NCI-H1105 treated with DMSO at 0.1 percent for 48 hours (cell line): ENCODE measurements at places on chromosomes 3 and 15.

DNA sequence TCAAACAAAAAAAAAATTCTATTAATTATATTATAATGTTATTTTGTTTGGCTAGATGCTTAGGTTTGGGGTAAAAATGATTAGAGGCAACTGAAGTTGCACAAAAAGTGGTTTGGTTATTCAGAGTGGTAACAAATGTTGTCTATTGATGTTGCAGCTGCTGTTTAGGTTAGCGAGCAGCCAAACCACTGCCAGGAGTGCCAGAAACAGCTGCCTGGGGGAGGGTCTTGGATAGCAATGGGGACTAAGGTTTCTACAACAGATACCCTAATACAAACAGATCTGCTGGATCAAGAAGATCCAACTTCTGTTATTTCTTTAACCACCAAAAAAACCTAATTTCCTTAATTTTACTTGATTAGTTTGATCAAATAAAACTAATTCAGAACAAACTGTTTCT is 26.6 kb downstream of the BTLA start:
- DNase-seq = no peak

DNA sequence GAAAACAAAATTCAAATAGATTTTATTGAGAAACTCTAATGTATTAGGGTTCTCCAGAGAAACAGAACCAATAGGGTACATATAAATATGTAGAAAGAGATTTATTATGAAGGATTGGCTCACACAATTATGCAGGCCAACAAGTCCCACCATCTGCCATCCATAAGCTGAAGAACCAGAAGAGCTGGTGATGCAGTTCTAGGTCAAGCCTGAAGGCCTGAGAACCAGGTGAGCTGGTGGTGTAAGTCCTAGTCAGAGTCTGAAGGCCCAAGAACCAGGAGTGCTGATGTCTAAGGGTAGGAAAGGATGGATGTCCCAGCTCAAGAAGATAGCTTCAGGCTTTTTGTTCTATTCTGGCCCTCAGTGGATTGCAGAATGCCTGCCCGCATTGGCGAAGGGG is 2.6 kb upstream of the NFKBIZ start:
- DNase-seq = no peak

DNA sequence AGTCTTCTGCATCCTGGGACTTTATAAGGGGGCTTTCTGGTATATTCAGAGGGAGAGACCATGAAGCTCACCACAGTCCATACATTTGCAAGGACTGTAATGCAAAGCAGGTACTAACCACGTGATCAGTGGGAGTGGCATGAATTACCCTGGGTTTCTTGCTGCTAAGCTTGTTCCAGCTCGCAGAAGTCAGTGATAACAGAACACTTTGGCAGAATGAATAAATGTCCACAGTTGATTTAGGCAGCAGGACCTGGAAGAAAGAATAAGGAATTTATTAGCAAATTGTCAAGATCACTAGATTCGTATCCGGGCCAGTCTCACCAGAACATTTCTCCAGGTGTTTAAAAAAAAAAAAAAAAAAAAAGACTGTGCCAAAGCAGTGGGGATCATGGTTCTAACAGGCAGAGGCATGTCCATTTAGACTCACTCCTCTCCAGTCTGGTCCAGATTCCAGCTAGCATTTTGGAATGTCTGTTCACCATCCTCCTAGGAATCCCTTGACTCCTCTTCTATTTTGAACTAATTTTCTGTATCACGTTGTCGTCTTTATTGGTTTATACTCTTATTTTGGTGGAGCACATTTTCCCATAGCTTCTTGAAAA is 24.5 kb downstream of the HHLA2 start:
- no peak for DNase-seq

- DNase-seq = no peak
These were observed 24.2 kb downstream of the LOXL1 start for GRCh38 chr15:73950479-73950830.

GRCh38 chr3:71784914-71785531 is at the start of gene PROK2:
Gene PROK2, minus strand, starts transcription at chr3:71785148. Its CDS starts 96 bp downstream, at chr3:71785052.
- no peak for DNase-seq

DNA sequence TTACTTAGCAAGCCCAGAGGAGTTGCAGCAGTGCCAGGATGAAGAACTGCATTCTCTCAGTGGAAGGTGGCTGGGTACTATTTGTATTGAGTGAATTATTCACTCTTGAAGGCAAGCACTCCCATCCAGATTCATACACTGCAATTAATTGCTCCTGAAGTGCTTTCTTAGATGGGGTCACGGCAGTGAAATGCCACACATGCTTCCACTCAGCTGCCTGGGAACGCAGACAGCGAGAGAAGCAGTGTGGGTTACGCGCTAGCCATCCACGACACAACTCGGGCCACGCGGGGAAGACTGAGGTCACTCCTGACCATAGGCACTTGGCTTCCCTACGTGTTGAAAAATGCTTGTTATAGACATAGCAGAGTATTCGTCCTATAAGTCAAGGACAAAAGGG is 30.8 kb upstream of the LMCD1 start:
- DNase-seq = no peak

- DNase-seq = no peak
These were observed 10.8 kb downstream of the PLXND1 start for GRCh38 chr3:129595544-129596193.

DNA sequence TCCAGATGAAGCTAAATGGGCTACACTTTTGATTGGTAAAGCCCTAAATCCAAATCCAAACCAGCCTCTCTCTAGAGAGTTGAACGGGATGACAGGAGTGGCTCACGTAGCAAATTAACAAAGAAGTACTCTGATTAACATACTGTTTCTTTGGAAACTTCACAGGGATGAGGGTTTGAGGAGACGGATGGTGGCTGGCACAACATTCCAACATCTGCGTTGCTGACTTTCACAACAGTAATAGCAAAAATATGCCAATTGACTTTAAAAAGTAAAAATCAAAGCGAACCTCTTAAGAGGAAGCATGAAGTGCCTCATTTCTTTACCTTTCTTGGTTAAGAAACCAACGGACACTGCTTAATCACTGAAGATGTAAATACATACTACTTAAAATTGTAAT is 181.4 kb downstream of the TBL1XR1 start:
- DNase-seq = no peak

GRCh38 chr3:188869628-188870027 is 302.1 kb upstream of the TPRG1 start:
- DNase-seq = no peak

- no peak for DNase-seq
These were observed 96.6 kb downstream of the SPRED1 start for GRCh38 chr15:38349251-38349650.

GRCh38 chr3:170811515-170811914 is 58.5 kb downstream of the RPL22L1 start:
- DNase-seq = no peak
